ENCODE measurements at places on chromosomes 2 and 18.
A peak's percentile ranks its signal among the peaks of the same experiment; 100 is the strongest.

DNA sequence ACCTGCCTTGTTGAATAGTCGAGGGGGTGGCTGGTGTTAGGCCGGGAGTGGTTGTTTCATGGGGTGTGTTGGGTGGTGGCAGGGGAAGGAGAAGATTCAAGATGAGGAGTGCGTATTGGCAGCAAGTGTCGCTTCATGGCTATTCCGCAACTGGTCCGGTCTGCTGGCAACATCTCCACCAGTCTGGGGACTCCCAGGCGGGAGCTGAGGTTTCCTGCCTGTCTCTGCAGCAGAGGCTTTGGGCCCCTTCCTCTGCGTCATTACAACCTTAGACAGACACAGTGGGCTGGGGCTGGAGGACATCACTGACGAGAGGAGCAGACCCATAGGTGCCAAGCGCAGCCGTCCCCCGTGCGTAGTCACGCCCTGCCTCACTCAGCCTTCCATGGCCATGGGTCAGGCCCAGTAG lies 64.0 kb upstream of the MCFD2 start:
- no peak for DNase-seq

DNA sequence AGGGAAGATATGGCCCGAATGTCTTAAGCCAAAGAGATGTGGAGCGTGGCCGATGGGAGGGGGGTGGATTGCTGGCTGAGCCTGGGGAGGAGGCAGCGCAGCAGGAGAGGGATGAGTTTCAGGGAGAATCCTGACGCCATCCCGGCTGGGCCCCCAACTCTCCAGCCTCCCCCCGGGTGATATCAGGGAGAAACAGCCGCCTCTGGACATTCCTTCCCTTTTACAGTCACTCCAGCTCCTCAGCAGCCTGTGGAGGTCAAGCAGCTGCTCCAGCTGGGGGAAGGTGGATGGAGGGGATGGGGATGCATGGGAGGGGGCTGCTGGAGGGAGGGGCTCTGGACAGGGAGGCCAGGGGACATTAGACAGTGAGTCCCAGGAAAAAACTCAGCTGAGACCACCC lies 9.5 kb upstream of the DES start:
- DNase-seq: no peak

DNA sequence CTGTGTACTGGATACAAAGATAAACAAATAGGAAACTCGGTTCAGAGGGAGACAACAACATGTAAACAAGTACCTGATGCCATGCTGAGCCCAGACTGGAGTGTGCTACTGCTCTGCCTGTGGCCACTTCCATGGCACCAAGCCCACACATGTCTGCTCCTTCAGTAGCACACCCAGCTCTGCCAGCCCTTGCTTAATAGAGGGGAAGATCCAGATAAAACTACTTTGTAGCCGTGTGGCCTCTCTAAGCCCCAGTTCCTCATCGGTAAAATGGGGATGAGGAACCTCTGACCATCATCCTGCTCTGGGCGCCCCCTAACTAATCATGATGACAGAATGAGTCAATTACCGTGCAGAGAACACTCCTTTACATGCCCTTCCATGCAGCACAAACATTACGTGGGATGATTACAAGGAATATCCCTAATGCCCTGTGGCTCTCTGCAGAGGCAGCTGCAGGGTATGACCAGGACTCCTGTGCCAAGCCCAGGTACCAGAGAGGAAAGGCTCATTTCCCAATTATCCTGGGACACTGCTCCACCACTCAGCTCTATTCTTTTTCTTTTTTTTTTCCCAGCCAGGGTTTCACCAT lies 34.9 kb downstream of the DNMT3A start:
- no peak for DNase-seq

- peak; percentile 55 for DNase-seq
Measured at GRCh38 chr2:11738589-11739436, 7.6 kb upstream of the LPIN1 start.

DNA sequence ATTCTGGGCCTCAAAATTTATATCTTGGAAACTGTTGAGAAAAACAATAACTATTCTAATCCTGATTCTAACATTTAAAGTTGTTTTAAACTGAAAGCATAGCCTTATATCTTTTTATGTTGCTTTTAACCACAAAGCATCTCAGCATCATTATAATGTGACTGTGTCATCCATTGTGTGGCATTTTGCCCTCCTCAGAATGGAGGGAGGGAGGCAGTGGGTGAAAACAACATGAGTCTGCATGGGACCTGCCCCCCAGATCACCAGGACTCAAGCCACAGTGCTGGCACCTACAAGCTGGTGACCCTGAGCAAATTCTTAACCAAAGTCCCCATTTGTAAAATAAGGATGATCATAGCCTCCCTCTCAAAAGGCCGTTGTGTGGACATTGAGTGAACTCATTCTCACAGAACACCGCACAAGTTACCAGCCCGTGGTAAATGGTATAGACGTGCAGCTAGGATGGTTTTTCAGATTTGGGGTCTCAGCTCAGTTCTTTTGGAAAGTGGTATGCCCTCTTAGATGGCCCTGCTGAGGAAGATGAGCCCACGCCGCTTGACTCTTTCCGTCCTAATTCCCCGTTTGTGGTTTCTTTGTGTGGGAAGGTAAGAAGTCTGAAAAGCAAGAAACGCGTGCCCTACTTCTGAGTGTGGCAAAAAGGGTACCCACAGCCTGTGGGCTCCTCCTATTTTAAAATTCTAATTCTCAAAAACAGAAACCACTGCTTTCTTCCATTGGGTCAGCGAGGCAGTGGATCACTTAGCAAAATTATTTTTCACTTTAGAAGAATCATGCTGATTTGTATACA lies 305.0 kb upstream of the ID2 start:
- no peak for DNase-seq

DNA sequence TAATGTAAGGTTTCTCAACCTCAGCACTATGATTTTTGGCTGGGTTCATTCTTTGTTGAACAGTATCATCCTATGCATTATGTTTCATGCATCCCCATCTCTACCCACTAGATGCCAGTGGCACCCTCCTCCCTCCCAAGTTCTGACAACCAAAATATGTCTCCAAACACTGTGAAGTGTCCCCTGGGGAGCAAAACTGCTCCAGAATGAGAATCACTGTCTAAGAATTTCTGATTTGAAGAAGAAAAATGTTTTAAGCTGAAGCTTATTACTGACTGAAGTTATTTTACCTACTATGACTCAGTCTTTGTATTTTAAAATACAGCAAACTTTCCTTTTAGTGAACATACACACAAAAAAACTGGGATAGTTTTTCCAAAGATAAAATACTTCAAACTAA lies 3.4 kb downstream of the THADA start:
- DNase-seq: no peak

DNA sequence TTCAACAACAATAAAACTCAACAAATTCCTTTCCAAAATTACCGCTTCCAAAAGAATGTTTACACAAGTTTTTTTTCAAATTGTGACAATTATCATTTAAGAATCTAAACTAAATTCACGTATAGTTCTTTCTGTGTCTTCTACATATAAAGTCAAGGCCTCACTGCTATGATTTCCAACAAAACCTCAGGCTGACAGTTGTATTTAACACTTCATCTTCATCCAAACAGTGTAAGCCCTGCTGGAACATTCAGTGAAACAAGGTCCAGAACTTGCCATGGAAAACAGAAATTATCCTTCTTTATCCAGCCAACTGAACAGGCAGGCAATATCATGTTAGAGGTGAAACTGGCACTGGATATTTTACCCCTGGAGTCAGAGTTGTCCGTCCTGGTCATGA lies 357.9 kb downstream of the PID1 start:
- DNase-seq: no peak

GRCh38 chr2:126947103-126947429 lies 48.4 kb downstream of the TEX51 start:
- no peak for DNase-seq

DNA sequence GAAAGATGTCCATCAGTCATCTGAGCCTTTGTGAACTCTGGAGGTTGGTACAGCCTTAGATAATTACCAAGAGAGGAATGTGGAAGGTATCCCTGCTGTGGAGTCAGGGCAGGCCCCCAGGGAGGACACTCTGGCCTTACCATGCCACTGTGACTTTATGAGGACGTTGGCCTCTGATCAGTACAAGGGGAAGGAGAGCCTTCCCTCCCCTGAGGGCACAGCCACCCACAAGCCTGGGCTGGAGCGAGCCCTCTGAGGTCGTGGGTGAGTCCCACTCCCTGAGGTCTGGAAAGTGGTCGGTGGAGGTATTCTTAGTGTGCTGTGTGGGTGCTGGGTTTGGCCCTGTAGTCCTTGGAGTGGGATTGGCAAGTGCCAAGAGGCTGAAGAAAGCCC lies 91.6 kb downstream of the STPG4 start:
- DNase-seq: no peak

DNA sequence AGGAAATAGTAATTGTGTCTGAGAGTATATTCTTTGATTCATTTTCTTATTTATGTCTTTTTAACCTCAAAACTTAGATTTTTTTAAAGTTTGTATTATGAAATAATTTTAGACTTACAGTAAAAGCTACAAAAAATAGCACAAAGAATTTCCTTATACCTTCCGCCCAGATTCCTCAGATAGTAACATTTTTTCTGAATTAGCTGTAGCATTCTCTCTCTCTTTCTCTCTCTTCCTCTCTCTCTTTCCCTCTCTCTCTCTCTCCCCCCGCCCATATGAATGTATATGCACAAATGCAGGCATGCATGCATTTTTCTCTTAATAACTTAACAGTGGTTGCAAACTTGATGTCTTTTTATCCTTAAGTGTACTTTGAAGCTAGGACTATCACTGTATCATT lies 361.1 kb upstream of the NRP2 start:
- no peak for DNase-seq

DNA sequence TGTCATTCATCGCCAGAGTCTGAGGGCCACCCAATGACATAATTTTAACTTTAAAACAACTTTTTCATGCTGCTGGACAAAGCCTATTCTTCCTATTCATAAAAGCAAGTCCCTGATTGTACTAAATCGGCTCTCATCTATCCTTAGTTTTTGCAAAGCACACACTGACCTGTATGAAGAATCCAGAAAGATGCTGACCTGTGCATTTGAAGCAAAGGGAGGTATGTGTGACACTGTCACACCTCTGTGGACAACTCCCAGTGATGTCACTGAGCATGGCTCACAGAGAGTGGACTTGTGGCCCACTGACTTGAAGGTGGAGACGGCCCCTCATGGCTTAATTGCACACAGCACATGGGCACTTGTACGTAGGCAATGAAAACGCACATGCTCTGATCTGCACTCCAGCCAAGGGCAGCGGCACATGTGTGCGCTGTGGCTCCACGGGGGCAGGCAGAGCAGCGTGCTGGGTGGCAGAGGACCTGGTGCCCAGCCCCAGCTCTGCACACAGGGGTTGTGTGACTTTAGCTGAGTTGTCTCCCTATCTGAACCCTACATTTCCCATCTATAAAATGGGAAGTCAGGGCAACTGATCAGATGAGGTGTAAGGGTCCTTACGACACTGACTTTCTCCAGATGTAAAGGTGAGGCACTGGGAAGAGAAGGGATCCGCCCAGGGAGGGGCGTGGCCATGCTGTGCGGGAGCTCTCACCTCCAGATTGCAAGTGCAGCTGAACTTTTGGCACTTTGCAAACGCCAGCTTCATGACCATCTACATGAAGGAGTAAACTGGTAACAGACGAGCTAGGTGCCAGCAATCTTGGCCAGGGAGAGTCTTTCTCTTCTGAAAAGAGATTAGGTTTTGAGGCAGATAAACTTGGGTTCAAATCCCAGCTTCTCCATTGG lies 14.3 kb upstream of the ODC1 start:
- no peak for DNase-seq

GRCh38 chr2:134128746-134129145 lies 125.1 kb upstream of the MGAT5 start:
- DNase-seq: no peak

- no peak for DNase-seq
Measured at GRCh38 chr18:54335638-54336173, 22.0 kb downstream of the STARD6 start.

- DNase-seq: no peak
Measured at GRCh38 chr2:169225906-169226305, 136.4 kb downstream of the LRP2 start.

- DNase-seq: no peak
Measured at GRCh38 chr18:59238385-59238784, 18.4 kb downstream of the GRP start.

DNA sequence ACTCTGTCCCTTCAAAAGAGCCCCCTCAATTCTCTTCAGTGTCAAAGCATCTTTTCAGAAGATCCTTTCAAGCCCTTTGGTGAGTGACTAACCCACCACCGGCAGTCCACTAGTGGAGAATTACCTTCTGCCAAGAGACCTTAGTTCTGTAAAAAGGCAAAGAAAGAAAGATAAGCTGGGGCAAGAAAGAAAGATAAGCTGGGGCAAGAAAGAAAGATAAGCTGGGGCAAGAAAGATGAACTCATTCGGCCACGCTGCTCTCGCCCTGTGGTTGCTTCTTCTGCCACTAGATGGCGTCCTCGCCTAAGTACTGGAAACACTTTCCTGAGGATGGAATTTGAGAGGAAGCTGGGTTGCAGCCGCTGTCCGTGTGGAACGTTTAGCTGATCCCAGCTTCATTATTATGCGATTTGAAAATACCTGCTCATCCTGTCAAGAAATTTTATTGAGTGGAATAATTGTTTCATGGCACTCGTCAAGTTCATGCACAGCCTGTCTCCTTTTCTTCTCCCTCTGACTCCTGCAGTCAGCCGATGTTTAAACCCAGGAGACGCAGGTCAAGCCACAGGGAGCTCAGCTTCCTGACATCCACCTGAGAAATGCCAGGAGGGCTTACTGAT lies 17.3 kb upstream of the ANXA4 start:
- peak; percentile 93 for DNase-seq

- DNase-seq: no peak
Measured at GRCh38 chr2:170139276-170139967, 38.5 kb upstream of the MYO3B start.

Data from nephron progenitor cell (in vitro differentiated cells).